Activated T-cell treated with anti-CD3 and anti-CD28 coated beads for 24 hours (primary cell): ENCODE measurements at places on chromosomes 6 and 20.

DNA sequence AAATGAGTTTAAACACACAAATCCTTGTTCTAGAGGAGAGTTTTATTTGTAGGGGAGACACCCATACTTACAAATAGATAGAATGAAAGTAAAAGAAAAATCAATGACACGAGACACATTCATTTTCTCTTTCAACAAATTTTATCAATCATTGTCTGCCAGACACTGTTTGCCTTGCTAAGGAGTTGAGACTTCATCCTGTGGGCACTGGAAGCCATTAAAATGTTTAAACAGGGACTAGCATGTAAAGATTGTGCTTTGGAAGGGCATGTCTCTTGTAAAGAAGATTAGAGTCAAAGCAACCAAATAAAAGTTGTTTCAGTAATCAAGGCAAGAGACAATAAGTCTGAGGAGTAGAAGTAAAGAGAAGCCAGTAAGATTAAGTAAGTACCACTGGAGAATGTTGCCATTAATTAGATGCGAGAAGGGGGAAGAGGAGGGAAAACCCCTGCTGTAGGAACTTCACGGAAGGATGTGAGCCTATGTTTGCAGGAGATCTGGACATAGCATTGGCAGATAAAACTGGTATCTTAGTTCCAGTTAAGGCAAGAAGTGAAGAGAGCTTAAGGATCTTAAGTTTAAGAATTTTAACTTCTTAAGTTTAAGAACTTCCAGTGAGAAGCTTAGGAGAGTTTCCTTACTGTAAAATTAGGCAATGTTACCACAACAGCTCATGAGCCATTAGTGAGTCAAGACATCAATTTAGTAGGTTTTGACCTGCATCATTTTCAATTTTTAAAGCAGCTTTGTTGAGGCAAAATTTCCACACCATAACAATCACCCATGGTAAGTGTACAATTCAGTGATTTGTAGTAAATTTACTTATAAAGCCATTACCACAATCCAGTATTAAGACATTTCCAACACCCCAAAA, 117.0 kb upstream of the UST start:
- DNase-seq: no peak

GRCh38 chr6:40996591-40997233, 42.3 kb downstream of the UNC5CL start:
- no peak for DNase-seq

GRCh38 chr6:26382121-26382520, 787 bp upstream of the BTN2A2 start:
- DNase-seq: no peak

DNA sequence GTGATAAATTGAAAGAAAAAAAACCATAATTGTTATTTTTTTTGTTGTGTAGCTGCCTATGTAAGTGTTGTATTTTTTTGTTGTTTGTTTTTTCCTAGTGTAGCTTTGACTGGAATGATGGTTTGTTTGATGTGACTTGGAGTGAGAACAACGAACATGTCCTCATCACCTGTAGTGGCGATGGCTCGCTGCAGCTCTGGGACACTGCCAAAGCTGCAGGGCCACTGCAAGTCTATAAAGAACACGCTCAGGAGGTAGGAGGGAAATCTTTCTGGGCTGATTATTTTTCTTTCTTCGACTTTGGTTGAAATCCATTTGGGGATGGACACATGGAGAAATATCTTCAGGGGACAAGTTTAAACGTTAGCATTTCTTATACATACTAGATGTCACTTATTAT, 3.8 kb downstream of the PEX7 start:
- DNase-seq: no peak

GRCh38 chr6:155050311-155050710, 55.2 kb downstream of the TIAM2 start:
- DNase-seq: peak; percentile 22

DNA sequence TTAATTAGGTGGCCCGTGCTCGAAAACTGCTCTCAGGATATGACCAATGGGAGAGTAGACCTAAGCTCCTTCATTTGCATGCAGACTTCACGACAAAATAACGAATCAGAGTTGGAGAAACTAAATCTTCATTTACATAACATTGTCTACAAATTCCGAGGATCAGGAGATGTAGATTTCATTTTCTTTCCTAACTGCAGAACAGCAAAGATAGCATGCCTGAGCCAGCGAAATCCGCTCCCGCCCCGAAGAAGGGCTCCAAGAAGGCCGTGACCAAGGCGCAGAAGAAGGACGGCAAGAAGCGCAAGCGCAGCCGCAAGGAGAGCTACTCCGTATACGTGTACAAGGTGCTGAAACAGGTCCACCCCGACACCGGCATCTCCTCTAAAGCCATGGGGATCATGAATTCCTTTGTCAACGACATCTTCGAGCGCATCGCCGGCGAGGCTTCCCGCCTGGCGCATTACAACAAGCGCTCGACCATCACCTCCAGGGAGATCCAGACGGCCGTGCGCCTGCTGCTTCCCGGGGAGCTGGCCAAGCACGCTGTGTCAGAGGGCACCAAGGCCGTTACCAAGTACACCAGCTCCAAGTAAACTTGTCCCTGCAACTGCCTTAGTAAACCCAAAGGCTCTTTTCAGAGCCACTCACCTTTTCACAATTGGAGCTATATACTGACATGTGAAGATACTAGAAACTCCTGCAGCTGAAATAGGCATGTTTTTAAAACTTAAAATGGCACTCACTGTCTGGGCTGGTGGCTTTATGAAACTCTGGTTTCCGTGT, 96.5 kb downstream of the HFE start:
- DNase-seq: peak; percentile 55
